ENCODE measurements at places on chromosomes 1 and 21. TPM values are rescaled to one million over a fixed set of nuclear protein-coding genes. Genes with fewer than 3 reads are reported as not detected.

DNA sequence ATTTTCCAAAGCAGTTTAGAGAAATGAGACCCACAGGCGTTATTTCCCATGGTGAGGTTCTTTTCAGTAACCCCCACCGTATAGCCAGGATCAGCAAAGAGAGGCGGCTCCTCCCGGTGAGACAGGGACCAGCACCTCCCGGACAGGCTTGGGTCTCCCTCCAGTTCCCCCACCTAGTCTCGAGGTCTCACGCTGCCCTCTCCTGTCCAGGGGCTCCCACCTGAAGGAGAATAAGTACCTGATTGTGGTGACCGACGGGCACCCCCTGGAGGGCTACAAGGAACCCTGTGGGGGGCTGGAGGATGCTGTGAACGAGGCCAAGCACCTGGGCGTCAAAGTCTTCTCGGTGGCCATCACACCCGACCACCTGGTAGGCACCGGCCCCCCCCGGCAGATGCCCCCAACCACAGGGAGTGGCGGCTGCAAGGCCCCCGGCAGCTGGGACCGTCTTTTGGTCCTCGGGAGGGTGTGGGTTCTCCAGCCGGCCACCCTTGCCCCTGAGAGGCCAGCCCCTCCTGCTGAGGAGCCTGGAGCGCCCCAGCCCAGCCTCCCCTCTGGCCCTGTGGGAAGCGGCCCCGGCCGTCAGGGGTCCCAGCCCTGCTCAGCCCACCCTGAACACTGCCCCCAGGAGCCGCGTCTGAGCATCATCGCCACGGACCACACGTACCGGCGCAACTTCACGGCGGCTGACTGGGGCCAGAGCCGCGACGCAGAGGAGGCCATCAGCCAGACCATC, 4.9 kb downstream of the COL6A1 start:
- no peaks in the 10 kb centered on the region for H3K4me1 ChIP-seq
- peaks cover 29% of the 10 kb centered on the region for H3K36me3 ChIP-seq
- H3K4me3 ChIP-seq = no peak overlapping the region
- H3K27ac ChIP-seq = no peak overlapping the region
- no peaks in the 10 kb centered on the region for H3K27me3 ChIP-seq

- no peaks in the 10 kb centered on the region for H3K4me1 ChIP-seq
- DNase-seq = no peak
- no peak overlapping the region for H3K4me3 ChIP-seq
- no peaks in the 10 kb centered on the region for H3K36me3 ChIP-seq
- H3K27ac ChIP-seq = no peak overlapping the region
- H3K27me3 ChIP-seq = no peaks in the 10 kb centered on the region
Measured at GRCh38 chr21:33948951-33949444, 33.4 kb upstream of the ATP5PO start.

DNA sequence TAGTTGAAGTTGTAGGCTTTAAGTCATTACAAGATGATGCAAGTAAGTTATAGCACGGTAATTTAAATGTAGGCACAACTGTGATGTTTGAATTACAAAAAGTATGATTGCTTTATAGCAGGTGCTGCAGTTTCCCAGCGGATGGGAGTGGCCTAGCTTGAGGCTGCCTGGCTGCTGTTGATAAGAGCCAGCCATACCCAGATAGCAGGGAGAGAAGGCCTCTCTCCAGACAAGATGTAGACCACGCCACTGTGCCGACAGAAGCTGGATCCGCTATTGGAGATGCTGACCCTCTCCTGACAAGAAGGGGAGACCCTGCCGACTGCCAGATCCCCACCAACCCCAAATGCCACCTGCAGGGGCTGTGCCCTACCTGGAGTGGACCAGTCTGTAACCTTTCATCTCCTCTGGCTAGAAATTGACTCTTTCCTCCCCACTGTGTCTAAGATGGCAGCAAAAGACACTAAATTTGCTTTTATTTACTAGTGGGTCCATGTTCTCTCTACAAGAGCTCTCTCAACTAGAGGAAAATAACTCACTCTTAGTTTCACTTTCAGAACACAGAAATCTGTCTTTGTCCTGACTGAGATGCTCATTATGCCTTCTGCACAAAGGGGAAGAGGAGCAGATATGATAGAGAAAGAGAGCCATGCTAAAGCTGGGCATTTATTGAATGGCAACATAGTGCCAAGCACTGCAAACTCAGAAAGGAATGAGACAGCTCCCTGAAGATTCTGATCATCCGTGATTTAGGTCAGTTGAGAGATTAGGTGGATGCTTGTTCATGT, 127.9 kb downstream of the URB2 start:
- H3K36me3 ChIP-seq = no peaks in the 10 kb centered on the region
- H3K4me3 ChIP-seq = no peak overlapping the region
- no peak overlapping the region for H3K27ac ChIP-seq
- H3K27me3 ChIP-seq = no peaks in the 10 kb centered on the region

GRCh38 chr1:167627615-167627864, 2.5 kb upstream of the RCSD1 start:
- H3K4me3 ChIP-seq = no peak overlapping the region
- H3K36me3 ChIP-seq = no peaks in the 10 kb centered on the region
- H3K27me3 ChIP-seq = peaks cover 6% of the 10 kb centered on the region
- no peak for DNase-seq
- peaks cover 9% of the 10 kb centered on the region for H3K4me1 ChIP-seq

DNA sequence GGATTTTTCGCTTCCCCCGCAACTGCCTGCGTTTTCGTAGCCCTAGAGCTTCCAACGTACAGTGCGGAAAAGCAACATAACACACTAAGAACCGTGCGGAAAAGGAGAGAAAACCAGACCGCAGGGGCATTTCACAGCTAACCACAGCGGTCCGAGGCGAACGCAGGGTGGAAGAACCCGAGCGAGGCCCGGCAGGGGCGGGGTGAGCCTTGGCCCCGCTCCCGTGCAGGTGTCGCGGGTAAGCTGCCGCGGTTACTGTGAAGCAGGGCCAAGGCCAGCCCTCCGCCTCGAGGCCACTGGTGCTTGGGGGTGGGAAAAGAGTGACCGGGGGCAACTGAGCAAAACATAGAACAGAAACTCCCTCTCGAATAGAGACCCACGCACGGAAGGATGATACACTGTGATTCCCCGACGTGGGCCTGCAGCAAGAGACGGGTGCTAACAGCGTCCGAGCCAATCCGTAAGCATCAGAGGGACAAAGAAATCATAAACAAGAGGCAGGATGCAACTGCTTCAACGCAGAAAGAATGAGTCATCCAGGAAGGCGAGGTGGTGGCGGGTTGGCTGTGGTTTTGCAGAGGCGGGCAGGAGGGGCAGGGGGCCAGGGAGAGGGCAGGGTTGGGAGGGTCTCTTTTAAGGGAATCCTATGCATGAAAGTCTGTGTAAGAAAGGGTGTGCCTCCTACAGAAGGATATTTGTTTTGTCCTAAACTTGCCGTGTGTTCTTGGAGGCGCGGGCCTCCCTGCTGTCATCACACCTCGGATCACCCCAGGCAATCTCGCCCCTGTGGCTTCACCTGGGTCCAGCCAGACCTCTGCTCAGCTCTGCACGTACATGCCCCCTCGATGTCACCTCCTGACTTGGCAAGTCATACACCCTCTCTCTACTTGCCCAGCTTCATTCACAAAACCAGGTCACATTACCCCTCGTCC, 7.3 kb downstream of the GNG4 start:
- peaks cover 11% of the 10 kb centered on the region for H3K27me3 ChIP-seq
- no peaks in the 10 kb centered on the region for H3K4me1 ChIP-seq
- no peak overlapping the region for H3K4me3 ChIP-seq

DNA sequence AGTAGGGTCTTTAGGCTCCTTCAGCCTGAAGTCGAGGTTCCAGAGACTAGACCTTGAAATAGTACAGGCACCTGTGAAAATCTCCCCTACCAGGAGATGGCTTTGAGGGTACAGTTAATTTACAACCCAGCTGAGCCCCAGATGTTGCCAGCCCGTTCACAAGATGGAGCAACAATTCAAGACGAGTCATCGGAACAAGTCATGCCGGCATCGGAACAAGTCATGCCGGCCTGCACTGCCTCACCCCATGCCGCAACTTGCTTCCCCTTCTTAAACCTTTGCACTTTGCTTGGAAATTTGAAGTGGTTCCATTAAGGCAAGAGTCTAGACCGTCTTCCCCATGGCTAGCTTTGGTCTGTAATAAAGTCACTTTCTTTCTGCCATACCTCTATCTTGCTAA, 16.0 kb downstream of the HHAT start:
- no peaks in the 10 kb centered on the region for H3K4me1 ChIP-seq
- H3K27ac ChIP-seq = no peak overlapping the region
- no peaks in the 10 kb centered on the region for H3K36me3 ChIP-seq
- no peak overlapping the region for H3K4me3 ChIP-seq
- H3K27me3 ChIP-seq = no peaks in the 10 kb centered on the region

DNA sequence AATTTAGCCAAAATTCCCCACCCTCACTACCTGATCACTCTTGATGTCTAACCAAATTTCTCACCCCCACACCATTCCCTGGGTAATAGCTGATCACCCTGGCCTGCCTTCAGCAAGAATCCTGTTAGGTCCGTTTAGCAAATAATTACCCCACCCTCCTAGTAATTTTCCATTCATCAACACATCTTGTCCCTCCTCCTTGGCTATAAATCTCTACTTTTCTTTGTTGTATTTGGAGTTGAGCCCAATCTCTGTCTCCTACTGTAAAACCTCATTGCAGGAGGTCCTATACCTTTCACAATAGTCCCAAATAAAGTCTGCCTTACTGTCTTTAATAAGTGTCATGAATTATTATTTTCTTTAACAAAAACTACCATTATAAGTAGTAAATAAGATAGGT, 6.9 kb upstream of the PRKAA2 start:
- DNase-seq = no peak
- no peaks in the 10 kb centered on the region for H3K36me3 ChIP-seq
- no peaks in the 10 kb centered on the region for H3K27me3 ChIP-seq
- H3K4me1 ChIP-seq = no peaks in the 10 kb centered on the region

- no peak overlapping the region for H3K4me3 ChIP-seq
- no peaks in the 10 kb centered on the region for H3K27me3 ChIP-seq
- no peak for DNase-seq
- H3K27ac ChIP-seq = peak overlapping the region; percentile 70
- H3K4me1 ChIP-seq = no peaks in the 10 kb centered on the region
Measured at GRCh38 chr1:232319072-232319471, 310.9 kb downstream of the SIPA1L2 start.

DNA sequence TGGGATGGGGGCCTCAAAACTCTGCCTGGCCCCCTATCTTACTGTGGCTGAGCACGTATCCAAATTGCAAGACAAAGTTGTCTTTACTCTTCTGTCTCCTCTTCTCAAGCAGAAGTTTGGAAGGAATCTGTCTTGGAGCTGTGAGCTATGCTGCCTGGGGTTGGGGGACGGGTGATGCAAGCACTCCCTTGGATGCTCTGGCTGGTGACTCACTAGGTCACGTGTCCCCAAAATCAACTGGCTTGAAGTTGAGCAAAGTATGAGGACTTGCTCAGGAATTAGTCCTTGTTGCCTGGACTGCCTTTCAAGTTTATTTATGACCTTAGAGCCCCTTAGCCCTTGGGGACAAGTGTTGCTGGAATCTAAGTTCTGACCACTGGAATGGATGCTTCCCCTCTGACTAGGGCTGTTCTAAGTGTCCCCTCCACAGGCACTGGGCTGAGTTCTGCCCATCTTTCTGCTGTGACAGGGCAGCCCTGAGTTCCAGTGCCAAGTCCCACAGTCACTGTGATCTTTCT, 269.5 kb downstream of the HHAT start:
- H3K27me3 ChIP-seq = no peaks in the 10 kb centered on the region
- H3K4me1 ChIP-seq = no peaks in the 10 kb centered on the region
- no peaks in the 10 kb centered on the region for H3K36me3 ChIP-seq
- H3K4me3 ChIP-seq = no peak overlapping the region
- H3K27ac ChIP-seq = peak overlapping the region; percentile 28

- peaks cover 36% of the 10 kb centered on the region for H3K4me1 ChIP-seq
- peak; percentile 70 for DNase-seq
- H3K4me3 ChIP-seq = no peak overlapping the region
- H3K27ac ChIP-seq = peak overlapping the region; percentile 48
- H3K27me3 ChIP-seq = no peaks in the 10 kb centered on the region
- no peaks in the 10 kb centered on the region for H3K36me3 ChIP-seq
Measured at GRCh38 chr1:225763716-225764548, 13.7 kb upstream of the SRP9 start.

DNA sequence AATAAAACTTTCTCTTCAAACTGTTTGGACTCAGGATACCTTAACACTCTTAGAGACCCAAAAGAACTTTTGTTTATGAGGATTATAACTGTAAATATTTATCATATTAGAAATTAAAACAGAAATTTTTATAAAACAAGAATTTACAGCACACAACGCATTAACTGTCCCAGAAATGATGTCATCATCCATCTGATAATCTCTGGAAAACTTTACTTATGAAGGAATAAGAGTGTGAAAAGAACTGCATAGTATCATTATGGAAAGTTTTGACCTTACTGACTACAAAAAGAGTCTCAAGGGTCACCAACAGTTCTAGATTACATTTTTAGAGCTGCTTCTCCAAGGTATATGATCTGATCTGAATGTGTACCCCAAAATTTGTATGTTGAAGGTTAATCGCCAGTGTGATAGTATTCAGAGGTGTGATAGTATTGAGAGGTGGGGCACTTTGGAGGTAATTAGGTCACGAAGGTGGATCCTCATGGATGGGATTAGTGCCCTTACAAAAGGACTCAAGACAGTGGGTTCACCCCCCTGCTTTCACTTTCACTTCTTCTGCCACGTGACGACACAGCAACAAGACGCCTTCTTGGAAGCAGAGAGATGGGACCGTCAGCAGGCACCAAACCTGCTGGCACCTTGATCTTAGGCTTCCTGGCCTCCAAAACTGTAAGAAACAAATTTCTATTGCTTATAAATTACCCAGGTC, 95.7 kb upstream of the NR5A2 start:
- H3K27ac ChIP-seq = no peak overlapping the region
- H3K27me3 ChIP-seq = no peaks in the 10 kb centered on the region
- peak; percentile 14 for DNase-seq

GRCh38 chr1:21366288-21366687, 73.6 kb upstream of the NBPF3 start:
- H3K4me1 ChIP-seq = no peaks in the 10 kb centered on the region
- DNase-seq = no peak
- H3K27ac ChIP-seq = no peak overlapping the region
- no peaks in the 10 kb centered on the region for H3K27me3 ChIP-seq
- H3K36me3 ChIP-seq = no peaks in the 10 kb centered on the region

DNA sequence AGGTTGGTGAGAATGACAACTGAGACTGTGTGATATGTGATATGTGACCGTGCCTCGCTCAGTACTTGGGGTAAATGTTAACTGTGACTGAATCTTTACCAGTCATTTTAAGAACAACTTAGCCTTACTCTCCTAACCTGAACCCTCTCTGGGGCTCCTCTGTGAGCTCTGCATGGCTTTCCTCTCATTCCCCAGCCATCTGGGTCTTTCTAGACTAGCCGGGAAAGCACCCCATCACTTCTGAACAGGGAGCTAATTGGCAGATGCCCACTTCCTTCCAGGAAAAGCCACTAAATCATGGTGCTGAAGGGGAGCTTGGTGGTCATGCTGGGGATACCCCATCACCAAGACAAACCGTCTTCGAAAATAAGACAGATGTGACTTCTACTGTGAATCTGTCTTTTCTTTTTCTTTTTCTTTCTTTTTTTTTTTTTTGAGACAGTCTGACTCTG, 16.5 kb upstream of the FOXO6 start:
- H3K36me3 ChIP-seq = no peaks in the 10 kb centered on the region
- no peak overlapping the region for H3K27ac ChIP-seq
- H3K27me3 ChIP-seq = no peaks in the 10 kb centered on the region

- H3K27ac ChIP-seq = no peak overlapping the region
- no peaks in the 10 kb centered on the region for H3K27me3 ChIP-seq
- H3K4me3 ChIP-seq = no peak overlapping the region
- H3K36me3 ChIP-seq = peaks cover 83% of the 10 kb centered on the region
Measured at GRCh38 chr1:236552901-236553300, 29.1 kb downstream of the LGALS8 start.

PLA2G2F gene
- not detected for total RNA-seq

DCDC2B gene
- total RNA-seq = 7.2 TPM

LCE3D gene
- total RNA-seq = not detected

ALX3 gene
- not detected for total RNA-seq

RXRG gene
- 3.0 TPM for total RNA-seq

EDN2 gene
- total RNA-seq = 3.5 TPM

Measured in lung (tissue), 17 donors.